ENCODE measurements at places on chromosomes 3 and 15. TPM values are rescaled to one million over a fixed set of nuclear protein-coding genes. Genes with fewer than 3 reads are reported as not detected.

DNA sequence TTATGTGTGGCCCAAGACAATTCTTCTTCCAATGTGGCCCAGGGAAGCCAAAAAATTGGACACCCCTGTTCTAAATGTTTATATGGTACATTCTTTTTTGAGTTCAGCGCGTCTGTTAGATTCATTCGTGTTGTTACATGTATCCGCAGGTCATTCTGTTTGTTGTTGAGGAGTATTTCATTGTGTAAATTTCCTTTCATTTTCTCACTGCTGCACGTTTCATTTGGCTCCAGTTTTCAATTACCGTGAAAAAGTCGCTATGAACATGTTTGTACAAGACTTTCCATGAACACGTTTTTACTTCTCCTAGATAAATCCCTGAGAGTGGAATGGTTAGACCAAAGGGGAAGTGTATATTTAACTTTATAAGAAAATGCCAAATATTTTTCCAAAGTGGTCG, 7.5 kb upstream of the OPA1 start:
- no peak for DNase-seq

DNA sequence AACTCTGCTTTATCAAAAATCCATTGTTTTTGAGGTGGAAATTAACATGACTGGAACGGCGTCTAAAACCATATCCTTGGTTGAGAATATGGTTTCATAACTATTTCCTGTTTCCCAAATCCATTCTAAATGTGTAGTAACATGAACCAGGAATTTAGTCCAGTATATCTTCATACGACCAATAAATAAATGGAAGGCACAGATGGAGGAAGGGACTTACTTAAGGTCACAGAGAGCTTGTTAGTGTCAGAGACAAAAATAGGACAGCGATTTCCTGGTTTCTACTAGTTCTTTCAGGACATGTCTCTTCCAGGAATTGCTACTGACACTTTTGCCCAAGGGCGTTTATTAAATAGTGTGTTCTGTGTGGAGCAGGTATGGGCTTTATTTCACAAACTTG, 41.2 kb downstream of the HES1 start:
- DNase-seq: no peak

GRCh38 chr3:34948517-34948916, 690.8 kb upstream of the ARPP21 start:
- DNase-seq: no peak

DNA sequence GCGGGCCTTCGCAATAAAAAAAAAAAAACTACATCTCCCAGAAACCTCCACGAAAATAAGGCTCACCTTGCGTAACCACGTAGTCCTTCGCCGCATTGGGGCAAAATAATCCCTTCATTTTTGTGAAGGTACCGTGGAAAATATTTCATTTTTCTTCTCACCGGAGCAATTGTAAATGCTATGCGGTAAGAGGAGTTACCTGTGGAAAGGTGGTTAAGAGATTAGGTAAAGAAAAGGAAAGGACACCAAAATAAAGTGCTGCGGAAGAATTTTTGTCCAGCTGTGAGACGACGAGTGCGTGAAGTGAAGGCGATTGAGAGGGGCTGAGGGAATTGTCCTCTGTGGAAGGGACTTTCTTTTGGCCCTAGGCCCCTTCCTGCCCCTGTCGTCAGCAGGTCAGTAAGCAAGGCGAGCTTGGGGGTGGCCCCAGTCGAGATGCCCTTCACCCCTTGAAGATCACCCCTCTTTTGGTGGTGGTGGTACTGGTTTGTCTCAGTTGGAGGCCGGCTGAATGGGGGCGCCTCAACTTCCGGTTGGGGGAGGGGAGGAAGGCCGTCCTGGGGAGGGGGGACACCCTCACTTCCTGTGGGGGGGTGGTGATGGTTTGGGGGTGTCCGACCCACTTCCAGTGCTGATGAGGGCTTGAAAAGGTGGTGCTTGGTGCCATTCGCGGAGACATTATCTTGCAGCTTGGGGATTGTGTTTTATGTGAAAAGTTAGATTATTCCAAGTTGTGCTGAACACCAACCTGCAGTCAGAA, at the start of gene HMG20A:
Gene HMG20A, plus strand, starts transcription at position 279 of the 760 bp plus-strand sequence. CDS start 37,520 bp downstream, outside the sequence.
- peak; percentile 56 for DNase-seq

GNB4 gene
- total RNA-seq: 13.6 TPM

GRCh38 chr3:56725175-56725574, 42.1 kb upstream of the TASOR start:
- no peak for DNase-seq

IL5RA gene
- 1.0 TPM for total RNA-seq

GRCh38 chr3:58994746-58995330, 55.0 kb downstream of the CFAP20DC start:
- DNase-seq: no peak

IL17RB gene
- 1.9 TPM for total RNA-seq

GRCh38 chr3:124671106-124671505, 59.1 kb upstream of the UMPS start:
- no peak for DNase-seq

- no peak for DNase-seq
These were observed 73.6 kb downstream of the HMG20A start for GRCh38 chr15:77494073-77494867.

ESYT3 gene
- 0.65 TPM for total RNA-seq

- DNase-seq: no peak
These were observed 16.9 kb upstream of the P2RY13 start for GRCh38 chr3:151346292-151346691.

POU1F1 gene
- not detected for total RNA-seq

- DNase-seq: no peak
These were observed 5.7 kb downstream of the DUT start for GRCh38 chr15:48336940-48337339.

- no peak for DNase-seq
These were observed 5.6 kb downstream of the SERPINI1 start for GRCh38 chr3:167740961-167741587.

- no peak for DNase-seq
These were observed 160.5 kb downstream of the KLF13 start for GRCh38 chr15:31486906-31487695.

ZNF619 gene
- total RNA-seq: 3.9 TPM

DGKG gene
- total RNA-seq: 30.8 TPM

SERPINI1 gene
- total RNA-seq: 5.6 TPM

GRCh38 chr3:186315581-186316354, 46.3 kb downstream of the DGKG start:
- DNase-seq: no peak

- DNase-seq: no peak
These were observed 2.8 kb upstream of the SST start for GRCh38 chr3:187673012-187673411.

DNA sequence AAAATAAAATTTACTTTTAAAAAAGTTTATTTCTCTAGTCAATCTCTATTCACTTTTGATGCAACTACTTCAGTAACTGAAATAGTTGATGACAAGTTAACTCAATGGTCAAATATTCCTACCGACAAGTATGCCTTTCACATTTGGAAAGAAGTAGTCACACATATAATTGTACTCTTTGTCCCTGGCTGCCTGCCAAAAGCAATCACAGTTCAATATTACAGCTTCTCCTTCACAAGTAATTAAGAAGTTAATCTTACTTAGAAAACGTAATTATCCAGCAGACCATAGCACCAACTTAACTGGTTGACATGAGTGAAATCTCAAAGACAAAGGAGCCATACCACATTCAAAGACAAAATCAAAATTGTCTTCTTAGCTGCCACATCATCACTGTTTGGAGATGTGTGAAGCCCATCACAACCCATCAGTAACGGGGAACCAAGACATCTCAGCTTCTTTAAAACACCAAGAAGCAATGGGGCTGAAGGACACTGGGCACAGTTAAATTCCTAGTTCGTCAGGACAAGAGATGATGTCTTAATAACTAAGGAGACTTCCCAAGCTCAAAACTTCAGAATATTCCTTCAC, 86.1 kb downstream of the PLCH1 start:
- DNase-seq: no peak

SLC28A1 gene
- total RNA-seq: 0.46 TPM

CADPS gene
- total RNA-seq: 11.3 TPM
